ENCODE measurements at places on chromosomes 2 and 18. TPM values are rescaled to one million over a fixed set of nuclear protein-coding genes. Genes with fewer than 3 reads are reported as not detected.
A peak's percentile ranks its signal among the peaks of the same experiment; 100 is the strongest.

The RGPD4 gene
- total RNA-seq = 0.08 TPM

DNA sequence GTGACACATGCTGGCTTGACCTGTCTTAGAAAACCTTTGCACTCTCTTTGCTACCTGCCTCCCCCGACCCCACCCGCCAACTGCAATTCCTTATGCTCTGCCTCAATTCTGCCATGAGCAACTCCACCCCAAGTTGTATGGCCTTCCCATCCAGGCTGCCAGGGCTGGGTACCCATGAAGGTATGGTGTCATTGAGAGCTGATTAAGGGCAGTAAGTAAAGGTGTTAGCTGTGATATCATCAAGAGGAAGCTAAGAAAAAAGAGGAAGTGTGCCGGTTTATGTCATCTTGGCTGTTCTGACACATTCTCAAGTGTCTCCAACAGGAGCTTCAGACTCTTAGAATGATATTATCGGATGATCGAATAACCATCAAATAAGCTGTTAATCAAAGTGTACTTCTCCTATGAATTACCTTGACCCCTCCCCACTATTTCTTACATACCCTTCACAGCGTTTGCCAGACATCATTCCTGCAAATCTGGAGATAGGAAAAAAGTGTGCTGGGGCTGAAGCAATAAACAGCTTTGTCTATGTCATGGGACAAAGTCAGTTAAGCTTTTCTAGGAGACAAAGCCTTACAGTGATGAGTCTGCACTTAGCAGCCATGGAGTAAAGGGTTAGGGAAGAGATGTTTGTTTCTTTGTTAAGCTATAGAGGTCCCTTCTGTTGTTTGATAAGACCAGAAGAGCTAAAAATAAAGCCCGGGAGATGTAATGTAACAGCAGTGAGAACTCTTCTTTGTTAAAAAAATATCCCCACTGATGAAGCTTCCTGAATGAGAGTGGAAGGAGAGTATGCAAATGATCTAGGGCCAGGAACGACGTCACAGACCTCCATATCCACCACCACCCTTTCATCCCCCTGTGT is 40.4 kb upstream of the SMAD2 start:
- no peak overlapping the region for H3K4me3 ChIP-seq
- no peak overlapping the region for H3K27ac ChIP-seq
- peaks cover 7% of the 10 kb centered on the region for H3K4me1 ChIP-seq
- H3K27me3 ChIP-seq = no peaks in the 10 kb centered on the region
- H3K36me3 ChIP-seq = no peaks in the 10 kb centered on the region
- no peak for DNase-seq

GRCh38 chr2:222418739-222419138 is 5.6 kb upstream of the SGPP2 start:
- no peak for DNase-seq
- H3K4me3 ChIP-seq = no peak overlapping the region
- peaks cover 28% of the 10 kb centered on the region for H3K27me3 ChIP-seq
- no peaks in the 10 kb centered on the region for H3K36me3 ChIP-seq

DNA sequence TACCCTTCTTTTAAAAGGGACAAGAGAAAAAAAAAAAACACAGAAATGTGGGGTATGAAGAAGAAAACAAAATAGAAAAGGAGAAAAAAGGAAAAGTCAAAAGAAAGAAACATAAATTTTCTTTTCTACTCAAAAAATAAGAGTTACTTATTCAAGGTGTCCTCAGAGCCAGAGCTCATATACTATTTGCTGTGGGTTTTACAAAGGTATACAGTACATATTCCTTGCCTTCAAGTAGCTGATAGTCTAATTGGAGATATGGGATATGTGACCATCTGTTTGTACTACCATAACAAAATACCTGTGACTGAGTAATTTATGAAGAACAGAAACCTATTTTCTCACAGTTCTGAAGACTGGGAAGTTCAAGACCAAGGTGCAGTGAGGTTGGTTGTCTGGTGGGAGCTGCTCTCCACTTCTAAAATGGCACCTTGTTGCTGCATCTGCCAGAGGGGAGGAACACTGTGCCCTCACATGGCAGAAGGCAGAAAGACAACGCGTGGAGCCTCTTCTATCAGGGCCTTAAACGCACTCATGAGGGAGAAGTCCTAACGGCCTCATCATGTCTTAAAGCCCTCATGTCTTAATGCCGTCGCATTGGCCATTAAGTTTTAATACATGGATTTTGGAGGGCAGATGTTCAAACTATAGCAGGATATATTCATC is 33.9 kb downstream of the NBAS start:
- no peaks in the 10 kb centered on the region for H3K36me3 ChIP-seq
- no peaks in the 10 kb centered on the region for H3K27me3 ChIP-seq
- peak; percentile 7 for DNase-seq
- no peaks in the 10 kb centered on the region for H3K4me1 ChIP-seq
- H3K4me3 ChIP-seq = no peak overlapping the region

DNA sequence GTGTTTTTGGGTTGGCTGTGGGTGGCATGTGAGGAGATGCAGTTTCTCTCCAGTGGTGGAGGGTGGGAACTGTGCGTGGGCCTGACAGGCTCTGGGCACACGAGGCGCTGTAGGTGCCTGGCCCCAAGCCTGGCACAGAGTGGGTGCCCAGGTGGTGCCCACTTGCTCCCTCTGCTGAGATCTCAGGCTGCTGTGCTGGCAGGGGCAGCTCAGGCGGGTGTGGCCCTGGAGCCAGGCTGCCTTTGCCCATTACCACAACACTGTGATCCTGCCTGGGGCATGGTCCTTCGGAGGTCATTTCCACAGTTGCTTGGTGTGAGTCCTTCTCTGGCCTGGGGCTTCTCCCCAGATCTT is 20.4 kb downstream of the TSHZ1 start:
- H3K27ac ChIP-seq = no peak overlapping the region
- no peak for DNase-seq
- H3K36me3 ChIP-seq = no peaks in the 10 kb centered on the region
- no peaks in the 10 kb centered on the region for H3K4me1 ChIP-seq

GRCh38 chr2:18435426-18436037 is 124.9 kb downstream of the RDH14 start:
- H3K4me1 ChIP-seq = no peaks in the 10 kb centered on the region
- no peaks in the 10 kb centered on the region for H3K27me3 ChIP-seq
- H3K27ac ChIP-seq = no peak overlapping the region

The POLR1A gene
- total RNA-seq = 58.2 TPM

DNA sequence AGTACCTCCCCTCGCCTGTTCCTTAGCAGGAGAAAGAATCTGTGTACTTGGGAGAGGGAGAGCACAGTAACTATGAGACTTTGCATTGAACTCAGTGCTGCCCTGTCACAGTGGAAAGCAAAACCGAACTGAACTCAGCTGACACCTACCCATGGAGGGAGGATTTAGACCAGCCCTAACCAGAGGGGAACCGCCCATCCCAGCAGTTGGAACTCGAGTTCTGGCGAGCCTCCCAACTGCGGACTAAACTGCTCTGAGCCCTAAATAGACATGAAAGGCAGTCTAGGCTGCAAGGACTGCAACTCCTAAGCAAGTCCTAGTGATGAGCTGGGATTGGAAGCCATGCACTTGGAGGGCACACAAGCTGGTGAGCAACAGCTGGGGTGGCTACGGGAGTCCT is 110.4 kb downstream of the GRB14 start:
- peaks cover 3% of the 10 kb centered on the region for H3K4me1 ChIP-seq
- no peak overlapping the region for H3K27ac ChIP-seq
- DNase-seq = no peak
- H3K36me3 ChIP-seq = no peaks in the 10 kb centered on the region

The INO80D gene
- 38.9 TPM for total RNA-seq

DNA sequence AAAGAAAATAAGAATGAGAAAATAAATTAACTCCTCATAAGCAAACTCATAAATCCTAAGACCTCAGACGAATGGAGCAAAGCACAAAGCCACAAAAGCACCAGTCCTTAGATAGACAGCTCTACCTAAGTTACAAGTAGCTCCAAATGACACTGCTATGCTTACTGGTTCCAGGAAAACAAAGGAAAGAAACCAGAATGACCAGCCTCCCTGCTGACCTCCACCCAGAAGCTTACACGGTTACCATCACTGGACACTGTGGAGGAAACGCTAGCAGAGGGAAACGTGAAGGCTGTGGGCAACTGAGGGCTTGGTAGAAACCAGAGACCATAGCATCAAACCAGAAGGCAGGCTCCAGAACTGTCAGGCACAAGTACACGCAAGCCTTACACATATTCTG is 67.8 kb downstream of the STK39 start:
- H3K36me3 ChIP-seq = no peaks in the 10 kb centered on the region
- H3K4me1 ChIP-seq = peaks cover 12% of the 10 kb centered on the region
- DNase-seq = no peak
- H3K27ac ChIP-seq = no peak overlapping the region
- no peaks in the 10 kb centered on the region for H3K27me3 ChIP-seq

The PLA2R1 gene
- 2.2 TPM for total RNA-seq

- H3K4me3 ChIP-seq = no peak overlapping the region
- peaks cover 53% of the 10 kb centered on the region for H3K27me3 ChIP-seq
- no peaks in the 10 kb centered on the region for H3K36me3 ChIP-seq
Observed at GRCh38 chr2:95344215-95344583, 47.1 kb downstream of the KCNIP3 start.

The FLACC1 gene
- 0.80 TPM for total RNA-seq

GRCh38 chr2:1569879-1570450 is 156.7 kb downstream of the TPO start:
- no peaks in the 10 kb centered on the region for H3K36me3 ChIP-seq
- DNase-seq = no peak
- no peak overlapping the region for H3K27ac ChIP-seq
- H3K4me3 ChIP-seq = no peak overlapping the region

DNA sequence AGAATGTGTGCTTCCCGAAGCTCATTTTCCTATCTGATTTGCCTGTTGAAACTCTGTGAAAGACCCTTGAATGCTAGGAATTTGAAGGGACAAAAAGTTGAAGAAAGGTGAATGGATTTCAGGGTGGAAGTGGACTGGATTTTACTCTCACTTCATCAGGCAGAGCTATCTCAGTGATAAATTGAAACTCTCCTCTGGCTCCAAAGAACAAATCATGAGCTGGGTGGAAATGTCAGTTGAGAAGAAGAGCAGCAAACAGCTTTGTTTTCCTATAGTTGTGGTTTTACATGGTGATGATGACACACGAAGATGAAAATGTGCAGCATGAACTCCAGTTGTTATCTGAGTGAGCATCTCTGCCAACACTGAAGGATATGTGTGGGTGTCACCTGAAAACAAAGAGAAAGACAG is 34.4 kb downstream of the CD28 start:
- no peak overlapping the region for H3K4me3 ChIP-seq
- no peaks in the 10 kb centered on the region for H3K4me1 ChIP-seq
- no peaks in the 10 kb centered on the region for H3K27me3 ChIP-seq

The SCN3A gene
- not detected for total RNA-seq

The GAL3ST2 gene
- total RNA-seq = not detected

The REG3G gene
- not detected for total RNA-seq

DNA sequence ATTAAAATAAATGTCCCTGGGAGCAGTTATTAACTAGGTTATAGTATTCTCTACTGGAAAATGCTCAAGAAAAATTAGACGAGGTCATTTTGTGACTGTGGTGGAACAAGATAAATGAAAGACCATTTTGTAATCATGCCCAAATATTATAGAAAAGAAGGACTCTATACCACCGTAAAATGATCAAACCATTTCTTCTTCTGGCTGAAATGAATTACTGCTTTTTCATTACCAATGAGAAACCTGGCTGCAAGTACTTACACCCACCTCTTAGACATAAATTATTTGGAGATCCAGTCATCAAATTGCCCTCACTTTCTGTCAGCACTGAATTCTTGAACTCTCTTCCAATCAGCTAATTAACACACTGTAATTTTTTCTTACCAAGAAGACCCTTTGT is 74.2 kb upstream of the FSIP2 start:
- DNase-seq = no peak
- no peaks in the 10 kb centered on the region for H3K4me1 ChIP-seq
- H3K27ac ChIP-seq = no peak overlapping the region
- H3K27me3 ChIP-seq = no peaks in the 10 kb centered on the region

- H3K27me3 ChIP-seq = no peaks in the 10 kb centered on the region
- no peak overlapping the region for H3K27ac ChIP-seq
- no peaks in the 10 kb centered on the region for H3K36me3 ChIP-seq
- DNase-seq = no peak
- H3K4me1 ChIP-seq = peaks cover 7% of the 10 kb centered on the region
Observed at GRCh38 chr2:237692601-237693290, 65.4 kb downstream of the LRRFIP1 start.

- peaks cover 11% of the 10 kb centered on the region for H3K4me1 ChIP-seq
- no peaks in the 10 kb centered on the region for H3K27me3 ChIP-seq
- no peak overlapping the region for H3K4me3 ChIP-seq
- no peak for DNase-seq
- no peaks in the 10 kb centered on the region for H3K36me3 ChIP-seq
- H3K27ac ChIP-seq = no peak overlapping the region
Observed at GRCh38 chr18:48060970-48061369, 130.5 kb upstream of the SMAD2 start.

The TBR1 gene
- not detected for total RNA-seq

DNA sequence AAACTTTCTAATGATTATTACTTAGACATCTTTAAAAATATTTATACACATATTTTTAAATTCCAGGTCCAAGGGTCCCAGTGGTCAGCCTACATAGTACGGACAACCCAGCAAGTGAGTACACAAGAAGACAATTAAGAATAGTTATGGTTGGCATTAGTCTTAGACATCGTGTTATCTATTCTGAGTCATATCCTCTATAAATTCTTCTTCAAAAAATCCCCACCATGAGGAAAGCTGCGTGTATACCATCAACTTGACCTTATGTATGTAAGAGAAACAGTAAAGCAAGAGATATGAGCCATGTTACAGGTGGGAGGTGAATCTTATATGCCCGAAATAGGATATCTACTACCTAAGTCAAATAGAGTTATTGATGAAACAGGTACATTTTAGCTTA is 1339.8 kb downstream of the DPP10 start:
- H3K27ac ChIP-seq = no peak overlapping the region
- 0 out of 2 replicates have a peak, but pooled peaks cover 2% of the 10 kb centered on the region for H3K36me3 ChIP-seq
- no peak overlapping the region for H3K4me3 ChIP-seq
- no peaks in the 10 kb centered on the region for H3K4me1 ChIP-seq

DNA sequence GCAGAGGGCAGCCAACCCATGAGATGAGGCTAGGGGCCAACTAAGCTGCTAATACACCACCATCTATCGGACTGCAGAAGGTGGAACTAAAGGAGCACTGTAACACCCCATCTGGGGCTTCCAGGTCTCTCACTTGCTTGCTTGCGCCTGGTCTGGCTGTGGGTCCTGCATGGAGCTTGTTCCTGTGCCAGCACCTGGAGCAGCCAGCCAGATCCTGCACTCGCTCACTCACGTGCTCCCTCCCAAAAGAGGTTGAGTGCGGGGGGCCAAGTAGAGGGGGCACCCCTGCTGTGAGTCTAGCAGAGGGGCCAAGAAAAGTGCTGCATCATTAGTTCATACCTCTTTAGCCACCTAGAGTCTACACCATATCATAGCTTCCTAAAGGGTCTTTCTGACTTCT is 250.9 kb downstream of the LRRTM4 start:
- no peak overlapping the region for H3K4me3 ChIP-seq
- no peaks in the 10 kb centered on the region for H3K36me3 ChIP-seq
- no peak overlapping the region for H3K27ac ChIP-seq
- no peaks in the 10 kb centered on the region for H3K27me3 ChIP-seq
- no peak for DNase-seq

DNA sequence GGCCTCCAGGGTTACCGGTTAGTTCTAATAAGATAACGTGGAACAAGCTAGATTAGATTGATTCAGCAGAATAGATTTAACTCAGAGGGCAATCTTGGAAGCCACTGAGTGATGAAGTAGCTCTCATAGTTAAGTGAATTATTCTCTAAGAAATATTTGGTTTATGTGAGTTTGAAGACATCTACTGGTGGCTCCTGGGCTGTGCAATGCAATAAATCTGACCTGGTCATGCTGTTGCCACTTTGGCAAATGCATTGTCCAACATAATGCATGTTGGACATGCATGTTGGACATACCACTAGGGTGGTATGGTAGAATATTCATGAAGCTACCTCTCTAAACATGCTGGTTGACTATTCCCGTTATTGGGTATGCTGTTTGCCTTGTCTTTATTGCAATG is 493.7 kb upstream of the VRK2 start:
- no peak for DNase-seq
- H3K4me3 ChIP-seq = no peak overlapping the region
- H3K4me1 ChIP-seq = no peaks in the 10 kb centered on the region
- H3K27ac ChIP-seq = 0 out of 2 replicates have a peak overlapping the region, but pooled peaks have one; percentile 10
- no peaks in the 10 kb centered on the region for H3K27me3 ChIP-seq

Measured in H1 (cell line).